ENCODE measurements at places on chromosomes 1 and 21.

DNA sequence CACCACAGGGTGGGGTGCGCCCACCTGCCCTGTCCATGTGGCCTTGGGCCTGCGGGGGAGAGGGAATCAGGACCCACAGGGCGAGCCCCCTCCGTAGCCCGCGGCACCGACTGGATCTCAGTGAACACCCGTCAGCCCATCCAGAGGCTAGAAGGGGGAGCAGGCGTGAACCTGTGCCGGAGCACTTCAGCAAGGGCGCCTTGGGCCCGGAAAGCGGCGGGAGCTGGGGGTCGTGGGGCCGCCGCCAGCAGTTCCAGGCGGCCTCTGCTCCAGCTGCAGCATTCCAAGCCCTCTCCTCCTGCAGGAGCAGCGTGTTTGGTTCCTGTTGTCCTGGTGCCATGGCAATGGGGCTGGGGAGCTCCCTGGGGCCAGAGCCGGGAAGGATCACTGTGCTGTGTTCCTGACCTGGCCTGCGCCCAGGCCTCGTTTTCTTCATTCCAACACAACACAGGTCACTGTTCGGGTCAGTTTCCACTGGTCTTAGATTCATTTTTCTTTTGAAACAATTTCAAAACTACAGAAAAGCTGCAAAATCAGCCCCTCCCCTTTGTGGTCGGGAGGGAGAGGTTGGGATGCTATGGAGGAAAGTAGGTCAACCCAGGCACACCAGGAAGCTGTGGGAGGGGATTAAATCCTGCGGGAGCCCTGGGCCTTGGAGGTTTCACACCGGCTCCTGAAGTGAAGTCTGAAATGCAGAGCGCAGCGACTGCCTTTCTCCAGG, 18.8 kb downstream of the SLX9 start:
- DNase-seq = no peak

DNA sequence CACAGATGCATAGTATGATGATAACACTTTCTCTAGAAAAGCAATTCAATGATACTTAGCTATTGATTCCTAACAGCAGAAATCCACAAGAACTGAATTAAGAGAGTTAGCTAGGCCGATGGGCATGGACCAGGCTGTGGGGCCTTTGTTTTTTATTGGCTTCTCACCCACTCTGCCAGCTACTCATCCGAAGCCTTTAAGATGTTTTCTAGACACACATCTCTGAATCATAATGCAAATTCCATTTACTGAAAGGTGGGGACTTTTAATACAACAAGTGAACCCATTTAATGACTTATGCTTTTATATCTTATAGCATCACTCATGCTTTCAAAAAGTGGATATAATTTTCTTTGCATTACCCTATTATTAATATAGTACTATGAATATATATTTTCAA, 170.2 kb downstream of the RUNX1 start:
- DNase-seq = no peak

DNA sequence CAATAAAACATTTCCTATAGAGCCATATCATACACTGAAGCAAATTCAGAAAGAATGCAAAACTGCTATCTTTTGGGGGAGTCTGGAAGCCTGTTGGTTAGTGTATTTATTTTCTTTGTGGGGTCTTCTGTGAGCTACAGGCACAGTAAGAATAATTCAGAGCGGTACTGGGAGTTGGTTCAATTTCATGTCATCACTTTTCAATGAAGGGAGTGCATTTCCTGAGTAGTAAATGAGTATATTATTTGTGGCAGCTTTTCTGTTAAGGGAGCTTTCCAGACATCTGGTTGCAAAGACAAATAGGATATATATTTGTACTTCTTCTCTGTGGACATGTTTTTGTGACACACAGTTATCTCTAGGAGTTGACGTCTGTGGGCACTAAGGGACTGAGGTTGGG, 130.6 kb downstream of the HUNK start:
- DNase-seq = no peak

- no peak for DNase-seq
Observed at GRCh38 chr1:56123421-56123820, 455.9 kb downstream of the PLPP3 start.

- DNase-seq = peak; percentile 20
Observed at GRCh38 chr1:15584489-15585363, at the start of gene AGMAT. AGMAT (minus strand) TSS chr1:15585051; CDS start chr1:15584967, 84 bp downstream.

DNA sequence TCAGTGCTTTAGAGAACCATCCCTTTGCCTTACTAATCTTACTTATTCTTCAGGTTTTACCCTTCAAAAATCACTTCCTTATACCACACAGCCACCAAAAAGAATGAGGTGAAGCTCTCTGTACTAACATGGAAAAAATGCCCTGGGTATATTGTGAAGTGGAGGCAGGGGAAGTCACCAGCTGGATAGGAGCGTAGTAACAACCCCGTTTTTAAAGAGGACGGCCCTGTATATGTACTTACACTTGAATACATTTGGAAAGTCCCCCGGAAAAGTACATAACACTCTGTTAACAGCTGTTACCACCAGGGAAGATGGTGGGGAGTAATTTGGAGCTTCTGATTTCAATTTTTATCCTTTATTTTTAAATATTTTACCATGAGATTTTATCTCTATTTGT, 28.2 kb upstream of the KHDRBS1 start:
- no peak for DNase-seq
